ENCODE measurements at places on chromosomes 4 and X. TPM values are rescaled to one million over a fixed set of nuclear protein-coding genes. Genes with fewer than 3 reads are reported as not detected.

TXK gene
- 0.55 TPM for total RNA-seq

PABPC5 gene
- total RNA-seq = 0.31 TPM

GPRIN3 gene
- total RNA-seq = 21.1 TPM

VEGFC gene
- 2.5 TPM for total RNA-seq

MAGEA11 gene
- not detected for total RNA-seq

REELD1 gene
- not detected for total RNA-seq

FBXO8 gene
- total RNA-seq = 26.2 TPM

ARHGAP10 gene
- total RNA-seq = 3.7 TPM

HTR2C gene
- total RNA-seq = not detected

ARL9 gene
- total RNA-seq = not detected

ZNF157 gene
- not detected for total RNA-seq

POU4F2 gene
- not detected for total RNA-seq

SLC6A14 gene
- 2.6 TPM for total RNA-seq

ETDB gene
- total RNA-seq = not detected

DIPK2B gene
- 3.0 TPM for total RNA-seq

IL21 gene
- not detected for total RNA-seq

SHROOM4 gene
- total RNA-seq = 3.2 TPM

BCOR gene
- total RNA-seq = 24.4 TPM

SPOCK3 gene
- total RNA-seq = 0.12 TPM

FRG2 gene
- total RNA-seq = not detected

GYPE gene
- total RNA-seq = 0.18 TPM

REPS2 gene
- total RNA-seq = 18.5 TPM

PLS3 gene
- total RNA-seq = 15.7 TPM

SPANXC gene
- total RNA-seq = not detected

ADGRL3 gene
- 5.2 TPM for total RNA-seq

MAGEC2 gene
- not detected for total RNA-seq

PDLIM5 gene
- 153 TPM for total RNA-seq

PSAPL1 gene
- not detected for total RNA-seq

UBA6 gene
- total RNA-seq = 45.0 TPM

HMX1 gene
- not detected for total RNA-seq

NXF2 gene
- not detected for total RNA-seq

IGFBP7 gene
- 55.3 TPM for total RNA-seq

ZFP92 gene
- 0.50 TPM for total RNA-seq

LONRF3 gene
- total RNA-seq = 11.1 TPM

ZNF674 gene
- 4.2 TPM for total RNA-seq

EDA2R gene
- total RNA-seq = 1.1 TPM

TMSB15C gene
- total RNA-seq = 0.37 TPM

MAGEA6 gene
- not detected for total RNA-seq

SPATA4 gene
- total RNA-seq = not detected

NALF2 gene
- total RNA-seq = 0.70 TPM

PPEF2 gene
- not detected for total RNA-seq

MAGEE1 gene
- total RNA-seq = 0.64 TPM

AKAP14 gene
- not detected for total RNA-seq

DRP2 gene
- 0.21 TPM for total RNA-seq

PNCK gene
- total RNA-seq = 1.1 TPM

PITX2 gene
- total RNA-seq = 1.1 TPM

MED12 gene
- total RNA-seq = 35.4 TPM

MSMO1 gene
- 195 TPM for total RNA-seq

Data from left colon (tissue), 2 donors.